A549 (cell line): ENCODE measurements at places on chromosomes 1 and 21.

DNA sequence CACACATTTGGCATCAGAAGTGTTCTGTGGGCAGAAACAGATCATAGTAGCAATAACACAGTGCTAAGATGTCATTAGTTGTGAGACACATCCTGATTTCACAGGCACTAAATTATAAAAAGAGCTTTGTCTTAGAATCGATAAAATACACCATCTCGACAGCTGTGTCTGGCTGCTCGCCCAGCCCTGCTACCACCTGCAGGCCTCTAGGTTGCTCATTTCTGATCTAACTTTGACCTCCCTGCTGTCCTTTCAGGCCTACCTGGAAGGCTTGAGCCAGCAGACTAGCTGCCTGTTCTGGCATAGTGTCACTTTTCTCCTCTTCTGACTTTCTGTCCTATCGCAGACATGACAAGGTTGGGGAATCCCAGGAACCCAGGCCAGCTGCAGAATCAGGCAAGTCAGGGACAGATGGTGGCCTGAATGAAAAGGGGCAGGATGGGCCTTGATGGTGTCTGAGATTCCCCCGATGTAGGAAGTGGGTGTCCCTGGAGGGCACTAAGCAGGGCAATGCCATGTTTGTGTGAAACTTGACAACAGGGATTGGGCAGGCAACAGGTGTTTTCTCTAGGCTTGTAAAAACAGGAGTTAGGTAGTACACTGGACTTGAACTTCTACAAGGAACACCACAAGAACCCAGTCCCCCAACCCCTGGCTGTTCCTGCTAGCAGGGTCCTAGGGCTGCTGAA is 66.6 kb upstream of the RHOU start:
- no peak for DNase-seq

DNA sequence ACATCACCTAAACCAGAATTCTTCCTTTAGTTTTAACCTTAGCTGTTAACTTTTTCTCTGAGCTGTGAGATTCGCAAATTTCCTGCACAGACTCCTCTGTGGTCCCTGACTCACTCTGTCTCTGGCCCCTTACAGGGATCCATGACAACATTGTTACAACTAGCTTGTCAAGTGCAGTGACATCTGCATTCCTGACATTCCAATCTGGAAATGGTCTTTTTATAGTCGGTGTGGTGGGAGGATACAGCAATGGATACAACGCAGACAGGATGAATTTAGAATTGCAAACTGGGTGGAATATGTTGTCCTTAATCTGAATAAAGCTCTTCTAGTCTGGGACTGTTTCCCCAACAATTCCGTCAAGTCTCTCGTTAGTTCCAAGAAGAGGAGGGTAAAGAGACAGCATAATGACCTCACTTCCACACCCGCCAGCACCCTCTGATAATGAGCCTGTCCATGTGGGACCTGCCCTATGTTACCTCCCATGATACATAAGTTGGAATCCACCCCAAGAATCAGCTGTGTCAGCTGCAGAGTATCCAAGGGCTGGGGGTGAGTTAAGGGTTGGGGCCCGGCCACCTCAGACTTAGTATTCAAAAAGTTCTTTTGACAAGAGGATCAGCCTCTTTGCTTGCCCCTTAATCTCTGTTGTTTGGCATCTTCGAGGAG is 49.4 kb downstream of the ILDR2 start:
- DNase-seq = no peak

- peak; percentile 85 for DNase-seq
Observed at GRCh38 chr1:204162494-204163074, 3.6 kb downstream of the REN start.

DNA sequence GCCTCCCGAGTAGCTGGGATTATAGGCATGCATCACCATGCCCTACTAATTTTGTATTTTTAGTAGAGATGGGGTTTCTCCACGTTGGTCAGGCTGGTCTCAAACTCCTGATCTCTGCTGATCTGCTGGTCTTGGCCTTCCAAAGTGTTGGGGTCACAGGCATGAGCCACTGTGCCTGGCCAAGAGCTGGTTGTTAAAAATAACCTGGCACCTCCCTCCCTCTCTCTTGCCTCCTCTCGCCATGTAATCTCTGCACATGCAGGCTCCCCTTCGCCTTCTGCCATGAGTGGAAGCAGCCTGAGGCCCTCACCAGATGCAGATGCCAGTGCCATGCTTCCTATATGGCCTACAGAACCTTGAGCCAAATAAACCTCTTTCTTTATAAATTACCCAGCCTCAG is 74.7 kb upstream of the TLR5 start:
- DNase-seq = no peak

DNA sequence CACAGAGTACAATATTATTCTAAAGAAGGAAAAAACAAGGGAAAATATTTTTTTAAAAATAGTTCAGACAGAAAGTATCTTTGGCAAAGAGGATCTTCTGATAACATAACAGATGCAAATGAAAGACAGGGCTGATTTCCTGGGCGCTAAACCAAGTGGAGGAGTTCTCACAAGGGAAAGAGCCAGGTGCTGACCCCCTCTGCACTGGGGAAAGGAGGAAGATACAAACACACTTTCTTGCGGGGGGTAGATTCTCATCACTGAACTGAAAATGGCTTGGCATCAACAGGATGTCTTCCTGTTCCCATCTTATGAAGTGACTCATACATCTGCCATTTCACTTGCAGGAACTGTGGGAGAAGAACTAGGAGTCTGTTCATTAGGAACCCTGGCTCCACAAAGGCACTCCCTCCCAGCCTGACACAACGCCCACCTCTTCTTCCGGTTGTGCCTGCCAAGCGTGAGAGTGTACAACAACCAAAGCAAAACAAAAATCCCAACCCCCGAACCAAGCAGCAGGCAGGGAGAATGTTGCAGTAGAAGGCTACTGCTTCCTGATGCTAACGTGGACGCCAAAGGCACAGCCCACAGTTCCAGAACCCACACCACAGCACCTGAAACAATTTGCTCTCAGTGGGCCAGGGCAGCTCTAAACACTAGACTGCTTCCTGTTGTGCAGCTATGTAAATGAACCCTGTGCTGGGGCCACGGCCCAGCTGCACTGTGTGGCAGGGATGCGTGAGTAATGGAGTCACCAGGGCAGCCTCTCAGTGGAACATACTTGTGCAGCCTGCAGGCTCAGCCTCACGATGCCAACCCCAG is 51.0 kb downstream of the GADD45A start:
- DNase-seq = peak; percentile 67

DNA sequence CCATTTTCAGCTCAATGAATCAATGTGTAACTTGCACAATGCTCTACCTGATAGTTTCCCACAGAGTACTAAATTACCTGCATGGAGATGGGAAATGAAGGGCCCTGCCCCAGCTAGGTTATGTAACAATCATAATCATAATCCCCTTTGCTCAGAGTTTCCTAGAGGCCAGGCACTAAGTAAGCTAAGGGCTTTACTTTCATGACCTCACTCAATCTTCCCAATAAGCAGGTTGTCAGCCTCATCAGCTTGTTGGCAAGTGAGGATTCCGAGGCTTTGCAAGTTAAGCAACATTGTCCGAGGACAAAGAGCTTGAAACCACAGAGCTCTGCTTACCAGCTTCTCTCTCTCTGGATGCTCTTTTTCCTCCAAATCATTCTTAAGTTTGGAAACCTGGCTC is 64.1 kb upstream of the NTPCR start:
- no peak for DNase-seq
